ENCODE measurements at places on chromosomes 12 and 14.

DNA sequence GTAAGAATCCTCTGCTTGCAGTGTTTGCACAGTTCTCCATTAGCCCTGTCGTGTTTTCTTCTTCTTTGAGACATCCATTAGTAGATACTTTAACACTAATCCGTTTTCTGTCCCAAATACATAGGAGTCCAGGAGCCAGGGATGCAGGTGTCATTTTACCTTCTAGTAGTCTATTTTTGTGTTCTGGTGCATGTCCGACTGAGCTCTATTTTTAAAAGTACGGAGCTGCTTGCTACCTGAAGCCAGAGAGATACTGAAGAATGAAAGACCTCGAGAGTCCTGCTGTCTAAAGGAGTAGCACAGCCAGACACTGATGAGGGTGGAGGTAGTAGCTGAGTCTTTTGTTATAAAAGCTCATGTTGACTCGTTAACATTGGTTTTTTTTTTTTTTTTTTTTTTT lies 31.7 kb downstream of the PDE3A start:
- no peak for DNase-seq

DNA sequence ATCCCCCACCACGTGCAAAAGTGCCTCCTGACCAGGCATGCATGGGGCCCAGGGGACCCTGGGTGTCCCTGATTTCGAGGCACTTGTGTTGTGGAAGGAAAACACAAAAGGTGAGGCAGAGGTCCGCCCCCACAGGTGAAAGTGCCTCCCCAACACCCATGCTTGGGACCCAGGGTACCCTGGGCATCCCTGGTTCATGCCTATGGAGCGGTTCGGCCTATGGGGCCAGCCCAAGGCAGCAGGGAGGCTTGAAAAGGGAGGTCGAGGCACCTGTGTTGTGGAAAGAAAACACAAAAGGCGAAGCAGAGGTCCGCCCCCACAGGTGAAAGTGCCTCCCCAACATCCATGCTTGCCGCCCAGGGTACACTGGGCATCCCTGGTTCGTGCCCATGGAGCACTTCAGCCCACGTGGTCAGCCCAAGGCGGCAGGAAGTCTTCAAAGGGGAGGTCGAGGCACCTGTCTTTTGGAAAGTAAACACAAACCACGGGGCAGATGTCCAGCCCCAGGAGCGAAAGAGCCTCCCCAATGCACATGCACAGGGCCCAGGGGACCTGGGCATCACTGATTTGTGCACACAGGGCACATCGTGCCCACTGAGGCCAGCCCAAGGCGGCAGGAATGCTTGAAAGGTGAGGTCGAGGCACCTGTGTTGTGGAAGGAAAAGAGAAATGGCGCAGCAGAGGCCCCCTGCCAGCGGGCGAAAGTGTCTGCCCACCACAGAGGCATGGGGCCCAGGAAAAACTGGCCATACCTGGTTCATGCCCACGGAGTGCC lies 375.5 kb downstream of the ALG10 start:
- no peak for DNase-seq

- DNase-seq, result no peak
Measured at GRCh38 chr12:50571786-50572185, 67.0 kb downstream of the DIP2B start.

DNA sequence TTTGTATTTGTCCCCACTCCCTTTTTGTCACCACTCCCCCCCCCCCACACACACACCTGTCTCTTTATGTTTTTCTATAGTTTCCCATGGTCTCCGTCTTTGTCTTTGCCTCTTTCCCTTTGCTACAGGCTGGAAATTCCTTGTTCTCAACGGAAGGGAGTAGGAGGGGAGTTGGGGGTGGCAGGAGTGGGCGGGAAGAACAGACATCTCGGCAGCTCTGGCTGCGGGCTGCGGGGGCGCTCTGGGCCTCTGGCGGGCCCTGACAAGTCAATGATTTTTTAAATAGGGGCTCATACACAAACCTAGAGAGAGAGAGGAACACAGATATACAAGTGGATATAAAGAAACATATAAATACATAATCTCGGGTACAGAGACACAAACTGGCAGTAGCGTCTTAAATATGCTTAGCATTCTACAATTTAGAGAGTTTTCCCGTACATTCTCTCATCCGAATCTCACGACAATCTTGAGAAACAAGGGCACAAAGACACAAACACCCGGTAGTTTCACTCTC lies 2.4 kb upstream of the NAB2 start:
- DNase-seq, result no peak

DNA sequence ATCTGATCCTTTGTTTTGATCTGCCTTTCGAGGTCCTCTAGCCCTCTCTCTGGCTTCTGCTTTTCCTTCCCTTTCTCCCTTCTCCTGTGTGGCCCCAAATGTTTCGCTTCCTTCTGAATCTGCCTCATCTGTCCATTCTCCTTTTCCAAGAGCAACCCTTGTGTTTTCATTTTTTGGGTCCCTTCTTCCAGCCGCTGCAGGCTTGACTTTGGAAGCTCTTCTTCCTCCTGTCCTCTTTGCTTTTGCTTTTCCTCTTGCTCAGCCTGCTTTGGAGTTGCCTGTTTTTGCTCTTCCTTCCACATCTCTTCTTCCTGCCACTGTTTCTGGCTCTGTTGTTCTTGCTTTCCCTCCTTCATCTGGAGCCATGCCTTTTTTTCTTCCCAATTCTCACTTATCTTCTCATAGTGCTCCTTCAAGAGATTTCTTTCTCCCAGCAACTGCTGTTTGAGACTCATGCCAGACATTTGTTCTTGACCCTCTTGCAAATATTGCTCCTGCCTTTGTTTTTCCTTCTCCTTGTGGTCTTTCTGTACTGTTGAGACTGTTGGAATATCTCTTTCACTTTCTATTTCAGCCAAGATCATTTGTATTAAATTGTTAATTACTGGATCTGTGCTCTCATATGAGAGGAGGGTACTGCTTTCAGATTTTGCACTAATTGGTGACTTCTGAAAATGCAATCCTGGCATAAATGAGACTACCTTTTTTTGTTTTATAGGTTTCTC lies 42.4 kb downstream of the FAM186A start:
- DNase-seq, result no peak

- DNase-seq, result no peak
Measured at GRCh38 chr14:63616015-63616414, 25.7 kb downstream of the WDR89 start.

GRCh38 chr12:99020871-99021270 lies 375.8 kb downstream of the APAF1 start:
- no peak for DNase-seq

DNA sequence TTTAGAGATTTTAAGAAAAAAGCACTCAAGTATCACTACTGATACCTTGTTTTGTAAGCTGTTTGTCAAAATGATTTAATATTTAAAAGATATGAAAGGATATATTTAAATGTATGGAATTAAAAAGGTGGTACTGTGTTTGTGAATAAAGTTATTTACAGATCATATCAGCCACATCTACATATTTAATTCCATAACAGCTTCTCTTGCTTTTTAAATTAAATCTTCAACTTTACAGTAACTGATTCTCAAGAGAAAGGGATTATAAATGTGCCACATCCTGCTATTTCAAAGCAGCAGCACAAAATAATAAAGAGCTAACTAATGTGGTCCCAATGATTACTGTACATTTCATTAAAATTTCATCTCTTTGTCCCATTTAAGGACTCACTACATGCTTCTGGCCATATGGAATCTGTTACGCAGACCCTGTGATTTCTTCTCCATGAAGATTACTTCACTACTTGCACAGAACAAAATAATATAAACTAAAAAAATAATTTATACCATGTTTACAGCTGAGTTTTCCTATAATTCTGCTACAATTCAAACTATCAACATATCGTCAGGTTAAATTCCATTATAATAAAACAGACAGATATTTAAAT lies 117.8 kb downstream of the MED13L start:
- no peak for DNase-seq

DNA sequence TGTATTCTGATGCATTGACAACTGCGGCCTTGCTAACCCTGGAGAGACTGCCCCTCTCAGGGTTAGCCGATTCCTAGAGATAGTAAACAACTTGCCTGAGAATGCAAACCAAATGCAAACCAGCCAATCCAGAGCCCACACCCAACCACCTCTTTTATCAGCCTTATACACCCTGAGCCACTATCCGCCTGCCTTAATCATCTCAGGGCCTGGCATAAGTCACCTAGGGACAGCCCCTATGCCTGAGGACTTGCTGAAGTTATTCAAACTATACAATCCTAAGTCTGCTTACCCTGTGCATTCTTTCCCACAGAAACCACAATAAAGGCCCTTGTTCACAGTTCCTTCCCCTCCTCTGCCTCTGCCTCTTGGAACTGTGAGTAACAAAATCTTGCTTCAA lies 177.2 kb downstream of the KCNA5 start:
- DNase-seq, result no peak

DNA sequence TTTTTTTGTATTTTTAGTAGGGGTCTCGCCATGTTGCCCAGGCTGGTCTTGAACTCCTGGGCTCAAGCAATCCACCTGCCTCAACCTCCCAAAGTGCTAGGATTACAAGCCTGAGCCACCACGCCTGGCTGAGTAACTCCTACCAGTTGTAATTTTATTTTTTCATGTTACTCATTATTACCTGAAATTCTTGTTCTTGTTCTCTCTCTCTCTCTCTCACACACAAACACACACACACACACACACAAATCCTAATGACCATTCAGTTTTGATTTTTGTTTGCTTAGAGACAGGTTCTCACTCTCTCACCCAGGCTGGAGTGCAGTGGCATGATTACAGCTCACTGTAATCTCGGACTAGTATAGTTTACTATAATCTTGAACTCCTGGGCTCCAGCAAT lies 30.2 kb downstream of the DNAL1 start:
- no peak for DNase-seq

All from memory B cell (primary cell).